ENCODE measurements at places on chromosomes 6 and 20.

DNA sequence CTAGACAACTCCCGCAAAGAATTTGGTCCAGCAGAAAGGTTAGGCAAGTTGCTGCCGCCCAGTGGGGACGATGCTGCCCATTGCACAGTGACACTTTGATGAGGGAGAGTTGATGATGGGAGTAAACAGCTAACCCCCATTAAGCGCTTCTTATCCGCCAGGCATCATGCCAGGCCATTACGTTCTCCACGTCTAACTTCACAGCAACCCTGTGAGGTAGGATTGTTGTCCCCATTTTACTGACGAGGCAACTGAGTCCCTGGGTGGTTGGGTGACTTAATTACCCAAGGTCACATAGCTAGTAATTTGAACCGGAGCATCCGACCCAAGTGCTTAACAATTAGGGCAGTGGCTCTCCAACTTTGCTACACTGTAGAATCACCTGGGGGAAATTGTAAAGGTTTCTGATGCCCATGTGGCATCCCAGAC lies 738 bp downstream of the RALGAPB start:
- no peak for DNase-seq

GRCh38 chr6:27471365-27472115 lies 1.4 kb downstream of the ZNF184 start:
- no peak for DNase-seq

GRCh38 chr20:16020971-16021370 lies 552.3 kb downstream of the KIF16B start:
- no peak for DNase-seq

DNA sequence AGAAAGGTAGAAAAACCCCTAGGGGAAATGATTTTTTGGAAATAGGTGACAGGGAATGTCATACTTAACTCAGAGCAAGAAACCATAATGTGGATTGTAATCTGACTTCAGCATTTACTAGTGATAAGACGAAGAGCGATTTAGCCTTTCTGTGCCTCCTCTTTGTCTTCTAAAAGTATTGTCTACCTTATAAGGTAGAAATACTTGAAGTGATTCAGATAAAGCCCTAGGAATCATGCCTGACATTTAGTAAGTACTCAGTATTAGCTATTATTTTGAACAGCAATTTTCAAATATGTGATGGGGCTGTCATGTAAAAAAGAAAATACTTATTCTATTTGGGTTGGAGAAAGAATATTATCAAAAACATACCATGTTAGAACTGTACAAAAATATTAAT lies 525.9 kb upstream of the EYS start:
- no peak for DNase-seq

GRCh38 chr6:113172531-113172966 lies 684.6 kb upstream of the MARCKS start:
- no peak for DNase-seq

DNA sequence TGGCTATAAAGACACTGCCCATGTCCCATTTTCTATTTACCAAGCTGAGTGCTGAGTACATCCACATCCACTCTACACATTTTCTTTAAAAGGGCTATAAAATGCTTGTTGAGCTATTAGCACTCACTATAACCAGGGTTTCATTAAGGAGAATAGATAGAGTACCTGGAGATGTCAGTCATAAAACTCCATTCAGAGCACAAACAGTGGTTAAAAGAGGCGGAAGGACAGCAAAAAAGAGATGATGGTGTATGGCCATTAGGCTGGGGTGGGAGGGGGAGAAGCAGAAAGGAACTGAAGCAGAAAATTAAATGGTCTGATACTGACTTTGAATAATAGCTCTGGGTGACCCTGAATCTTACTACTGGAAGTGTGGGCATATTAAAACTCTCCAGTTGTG lies 609.9 kb upstream of the MAP3K7 start:
- DNase-seq, result no peak

DNA sequence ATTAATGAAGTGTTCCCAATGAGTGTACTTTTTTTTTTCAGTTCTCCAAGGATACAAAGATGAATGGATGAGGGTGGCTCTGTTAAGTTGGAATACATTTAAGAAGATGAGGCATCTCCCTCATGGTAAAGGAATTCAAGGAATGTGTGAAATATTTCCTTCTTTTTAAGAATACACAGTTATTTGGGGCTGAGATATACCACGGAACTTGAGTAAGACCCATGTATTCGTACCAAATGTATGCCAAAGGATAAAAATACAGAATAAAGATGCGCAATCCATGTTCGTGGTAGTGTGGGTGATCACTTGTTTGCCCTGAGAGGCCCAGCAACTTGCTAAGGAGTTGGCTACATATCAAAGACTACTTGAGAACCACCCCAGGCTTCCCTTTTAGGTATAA lies 164.2 kb upstream of the TCF21 start:
- no peak for DNase-seq

DNA sequence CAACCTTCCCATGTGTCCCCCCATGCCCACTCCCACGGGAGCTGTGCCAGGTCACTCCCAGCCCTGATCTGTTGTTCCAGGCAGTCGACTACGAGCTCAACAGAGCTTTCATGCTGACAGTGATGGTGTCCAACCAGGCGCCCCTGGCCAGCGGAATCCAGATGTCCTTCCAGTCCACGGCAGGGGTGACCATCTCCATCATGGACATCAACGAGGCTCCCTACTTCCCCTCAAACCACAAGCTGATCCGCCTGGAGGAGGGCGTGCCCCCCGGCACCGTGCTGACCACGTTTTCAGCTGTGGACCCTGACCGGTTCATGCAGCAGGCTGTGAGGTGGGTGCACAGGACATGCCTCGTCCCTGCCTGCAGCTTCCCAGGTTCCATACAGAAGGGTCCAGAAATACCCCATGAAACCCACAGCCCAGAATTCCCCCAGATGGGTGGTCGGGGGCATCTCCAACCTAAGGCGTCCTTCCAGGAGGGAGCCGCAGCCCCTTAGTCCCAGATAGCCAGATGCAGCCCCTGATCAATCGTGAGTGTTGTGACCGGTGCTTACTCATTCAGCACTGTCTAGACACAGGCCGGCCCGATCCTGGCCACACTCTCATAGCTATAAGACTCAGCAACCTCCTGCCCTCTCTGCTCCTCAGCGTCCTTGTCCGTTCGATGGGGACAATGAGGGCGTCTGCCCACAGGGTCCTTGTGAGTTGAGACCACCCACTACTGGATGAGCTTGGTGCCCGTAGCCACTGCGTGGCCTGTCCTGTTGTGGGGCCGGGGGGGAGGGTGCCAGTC lies 142.1 kb downstream of the TAF4 start:
- DNase-seq, result no peak

GRCh38 chr6:111540681-111541025 lies 57.6 kb upstream of the REV3L start:
- DNase-seq, result no peak

- DNase-seq, result no peak
These were observed 59.8 kb upstream of the THBS2 start for GRCh38 chr6:169313347-169314010.

GRCh38 chr20:37390503-37390890 lies 44.6 kb downstream of the SRC start:
- no peak for DNase-seq

All from activated CD4-positive, alpha-beta T cell treated with anti-CD3 and anti-CD28 coated beads, Interleukin-2, amount 50 U/mL, for 1 hour (primary cell).